Activated T-helper 1 cell treated with anti-CD3 and anti-CD28 coated beads, Interleukin-2, amount 50 U/mL, for 16 hours (primary cell): ENCODE measurements at places on chromosomes 6 and 20.

DNA sequence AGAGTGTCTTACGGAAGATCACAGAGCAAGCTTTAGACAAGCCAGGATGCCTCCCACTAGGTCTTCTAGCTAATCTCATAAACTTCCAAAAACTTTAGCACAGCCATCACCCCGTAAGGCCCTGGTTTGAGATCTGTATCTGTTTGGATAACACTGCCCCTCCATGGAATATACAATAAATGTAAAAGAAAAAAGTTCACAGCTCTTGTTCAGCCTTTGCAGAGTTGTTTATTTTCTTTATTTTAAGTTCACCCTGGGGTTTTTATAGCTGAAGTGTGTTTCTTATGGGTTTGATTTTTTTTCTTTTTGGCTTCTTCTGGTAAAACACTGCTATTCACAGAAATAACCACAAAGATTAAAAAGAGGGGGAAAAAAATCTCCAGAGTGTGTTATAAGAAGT, 125.6 kb downstream of the EYA2 start:
- no peak for DNase-seq

GRCh38 chr20:50680105-50680960, 11.0 kb downstream of the RIPOR3 start:
- no peak for DNase-seq

DNA sequence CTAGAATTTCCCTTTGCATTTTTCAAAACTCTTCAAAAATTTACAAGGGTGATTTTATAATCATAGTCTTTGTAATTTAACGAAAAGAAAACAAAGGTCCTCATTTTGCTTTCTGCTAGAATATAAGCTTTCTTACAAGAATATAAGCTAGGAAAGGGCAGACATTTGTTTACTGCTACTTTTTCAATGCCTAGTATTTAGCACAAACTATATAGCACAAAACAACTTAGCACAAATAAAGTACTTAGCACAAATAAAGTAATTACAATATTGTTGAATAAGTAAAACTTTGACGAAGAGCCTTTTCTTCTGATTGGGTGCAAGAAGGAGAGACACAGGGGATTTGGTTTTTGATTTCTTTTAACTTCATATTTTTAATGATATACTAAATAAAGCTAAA, 87.8 kb downstream of the BCAS1 start:
- no peak for DNase-seq

DNA sequence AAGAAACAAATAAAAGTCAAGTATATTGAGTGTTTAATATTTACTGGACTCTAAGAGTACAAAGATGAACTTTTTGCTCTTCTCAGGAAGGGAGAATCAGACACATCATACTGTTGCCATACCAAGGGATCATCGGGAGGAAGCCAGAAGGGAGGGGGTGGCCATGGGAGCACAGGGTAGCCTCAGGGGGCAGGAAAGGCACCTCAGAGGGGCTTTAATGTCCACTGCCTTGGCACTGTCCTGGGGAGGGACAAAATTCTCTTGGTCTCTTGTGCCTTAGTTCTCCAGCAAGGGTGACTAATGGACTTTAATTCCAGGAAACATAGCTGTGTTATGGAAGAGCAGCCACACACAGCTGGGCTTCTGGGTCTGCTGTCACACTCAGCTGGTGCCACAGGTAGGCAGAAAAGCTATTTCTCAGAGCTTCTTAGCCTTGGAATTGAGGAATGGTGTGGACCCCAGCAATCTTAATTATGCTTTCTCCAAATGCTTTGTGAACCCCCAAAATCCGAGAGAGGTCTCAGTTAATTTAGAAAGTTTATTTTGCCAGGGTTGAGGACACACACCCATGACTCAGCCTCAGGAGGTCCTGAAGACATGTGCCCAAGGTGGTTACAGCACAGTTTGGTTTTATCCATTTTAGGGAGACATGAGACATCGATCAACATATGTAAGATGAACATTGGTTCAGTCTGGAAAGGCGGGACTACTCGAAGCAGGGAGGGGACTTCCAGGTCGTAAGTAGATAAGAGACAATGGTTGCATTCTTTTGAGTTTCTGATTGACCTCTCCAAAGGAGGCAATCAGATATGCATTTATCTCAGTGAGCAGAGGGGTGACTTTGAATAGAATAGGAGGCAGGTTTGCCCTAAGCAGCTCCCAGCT, 53.2 kb downstream of the MRAP2 start:
- DNase-seq, result no peak

DNA sequence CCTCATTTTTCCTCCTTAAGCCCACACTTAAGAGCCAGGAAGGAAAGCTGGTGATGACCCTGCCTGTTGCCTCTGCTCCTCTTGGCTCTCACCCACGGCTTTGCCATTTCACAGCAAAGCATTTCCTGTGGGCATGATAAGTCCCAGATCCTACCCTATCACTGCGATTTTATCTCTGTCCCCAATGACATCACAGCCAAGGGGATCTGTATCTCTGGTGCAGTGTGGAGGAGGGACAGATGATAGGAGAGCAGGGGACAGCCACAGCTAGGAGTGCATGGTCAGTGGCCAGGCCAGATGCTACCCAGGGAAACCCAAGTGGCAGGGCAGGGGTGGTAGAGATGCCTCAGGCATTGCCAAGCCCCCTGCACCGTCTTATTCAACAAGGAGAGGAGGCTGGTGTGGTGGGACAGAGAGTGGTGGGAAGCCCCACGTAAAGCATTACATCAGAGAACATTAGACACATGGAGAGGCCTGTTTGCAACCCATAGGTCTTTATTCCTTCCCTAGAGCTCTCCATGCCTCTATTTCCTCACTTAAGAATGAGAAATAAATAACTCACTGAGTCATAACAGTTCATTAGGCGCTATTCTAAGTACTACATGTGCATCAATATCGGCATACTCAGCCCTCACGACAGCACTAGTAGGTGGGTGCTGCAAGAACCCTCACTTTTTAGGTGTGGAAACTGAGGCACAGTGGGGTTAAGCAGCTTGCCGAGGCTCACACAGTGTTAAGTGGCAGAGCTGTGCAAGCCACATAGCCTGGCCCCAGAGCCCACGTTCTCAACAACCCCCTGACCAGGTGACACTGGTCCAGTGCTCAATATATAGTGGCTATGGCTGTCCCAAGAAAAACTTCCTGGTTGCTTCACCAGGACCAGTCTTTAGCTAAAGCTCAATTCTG, 4.6 kb downstream of the TFEB start:
- DNase-seq, result no peak

GRCh38 chr6:6584310-6585002, 4.1 kb upstream of the LY86 start:
- no peak for DNase-seq

DNA sequence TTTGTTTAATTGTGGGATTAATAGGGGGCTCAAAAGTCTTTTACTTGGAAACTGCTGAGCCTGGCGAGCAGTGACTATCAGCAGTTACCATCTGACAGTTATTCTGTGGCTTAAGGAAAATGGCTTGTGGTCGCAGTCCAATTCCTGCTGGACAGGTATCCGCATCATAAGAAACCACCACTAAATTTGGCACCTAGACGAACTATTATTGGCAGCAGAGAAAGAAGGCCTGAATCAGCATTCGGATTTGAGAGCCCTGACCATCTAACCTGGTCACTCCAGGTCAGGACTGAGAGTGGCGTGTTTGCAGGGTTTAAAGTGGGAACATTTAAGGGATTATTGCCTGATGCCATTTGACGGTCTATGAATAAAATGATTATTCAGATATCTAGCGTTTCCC, 146.4 kb downstream of the RPS12 start:
- DNase-seq, result no peak

DNA sequence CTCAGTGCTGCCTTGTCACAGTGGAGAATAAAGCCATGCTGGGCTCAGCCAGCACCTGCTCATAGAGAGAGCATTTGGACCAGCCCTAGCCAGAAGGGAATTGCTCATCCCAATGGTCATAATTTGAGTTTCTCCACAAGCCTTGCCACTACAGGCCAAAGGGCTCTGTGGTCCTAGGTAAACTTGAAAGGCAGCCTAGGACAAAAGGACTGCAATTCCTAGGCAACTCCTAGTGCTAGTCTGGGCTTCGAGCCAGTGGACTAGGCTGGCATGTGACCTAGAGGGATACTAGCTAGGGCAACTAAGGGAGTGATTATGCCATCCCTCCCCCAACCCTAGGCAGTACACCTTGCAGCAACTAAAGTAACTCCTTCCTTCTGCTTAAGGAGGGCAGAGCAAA, 516.2 kb downstream of the BCKDHB start:
- DNase-seq, result no peak
